ENCODE measurements at places on chromosomes 3 and 15. TPM values are rescaled to one million over a fixed set of nuclear protein-coding genes. Genes with fewer than 3 reads are reported as not detected.

The DNAH12 gene
- 0.22 TPM for total RNA-seq

DNA sequence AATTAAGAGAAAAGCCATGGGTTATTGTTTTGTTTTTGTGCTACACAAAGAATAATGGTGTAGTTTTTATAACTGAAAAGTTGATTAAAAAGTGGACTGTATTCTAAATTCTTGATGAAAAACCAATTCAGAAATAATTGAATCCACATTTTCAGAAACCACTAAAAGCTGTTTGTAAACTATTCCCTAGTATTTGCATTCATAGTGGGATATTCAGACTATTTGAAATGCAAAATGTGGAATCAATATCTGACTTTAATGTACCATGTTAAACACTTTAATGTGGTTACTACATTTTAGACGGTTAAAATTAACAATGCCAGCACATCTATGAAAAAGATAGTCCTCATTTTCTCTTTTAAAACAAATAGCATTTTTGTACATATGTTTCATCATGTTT lies 104.6 kb downstream of the ZIC4 start:
- DNase-seq, result no peak

GRCh38 chr3:148951599-148952361 lies 39.6 kb upstream of the GYG1 start:
- DNase-seq, result no peak

- DNase-seq, result peak; percentile 68
These were observed 16.3 kb downstream of the SNAPC5 start for GRCh38 chr15:66481107-66481856.

- DNase-seq, result no peak
These were observed 13.4 kb upstream of the SCN10A start for GRCh38 chr3:38829404-38829803.
